Left renal cortex interstitium (tissue), 4 donors: ENCODE measurements at places on chromosomes 5 and 9. TPM values are rescaled to one million over a fixed set of nuclear protein-coding genes. Genes with fewer than 3 reads are reported as not detected.

DNA sequence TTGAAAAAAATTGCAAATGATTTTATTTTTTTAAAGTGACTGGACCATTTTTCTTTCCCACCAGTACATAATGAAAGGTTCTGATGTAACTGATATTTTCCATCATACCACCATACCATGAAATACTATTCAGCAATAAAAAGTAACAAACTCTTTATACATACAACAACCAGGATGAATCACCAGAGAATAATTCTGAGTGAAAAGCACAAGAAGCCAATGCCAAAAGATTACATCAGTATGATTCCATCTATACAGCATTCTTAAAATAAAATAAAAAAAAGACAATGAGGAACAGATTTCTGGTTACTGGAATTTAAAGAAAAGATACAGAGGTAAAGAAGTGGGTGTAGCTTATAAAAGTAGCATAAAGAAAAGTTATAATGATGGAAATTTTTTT, 423.7 kb upstream of the ST8SIA4 start:
- DNase-seq, result no peak

FGF10 gene
- polyA plus RNA-seq, result 10.4 TPM

DNA sequence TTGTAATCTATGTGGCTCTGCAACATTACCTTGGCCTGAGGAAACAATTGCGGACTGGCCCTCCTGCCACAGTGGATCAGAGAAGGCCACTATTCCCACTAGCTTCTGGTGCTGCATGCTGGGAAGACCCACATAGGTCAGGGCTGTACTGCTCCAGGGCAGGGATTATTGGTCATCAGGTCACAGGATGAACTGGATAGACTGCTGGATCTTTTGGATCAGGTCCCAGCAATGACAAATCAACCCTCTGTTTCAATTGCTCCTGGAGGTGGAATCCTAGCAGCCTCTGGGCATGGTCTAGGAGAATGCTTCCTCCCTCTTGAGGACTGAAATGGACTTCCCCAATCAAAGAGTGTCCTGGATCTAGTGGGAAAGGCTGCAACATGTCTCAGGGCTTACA, 66.7 kb upstream of the PHF24 start:
- DNase-seq, result no peak

DNA sequence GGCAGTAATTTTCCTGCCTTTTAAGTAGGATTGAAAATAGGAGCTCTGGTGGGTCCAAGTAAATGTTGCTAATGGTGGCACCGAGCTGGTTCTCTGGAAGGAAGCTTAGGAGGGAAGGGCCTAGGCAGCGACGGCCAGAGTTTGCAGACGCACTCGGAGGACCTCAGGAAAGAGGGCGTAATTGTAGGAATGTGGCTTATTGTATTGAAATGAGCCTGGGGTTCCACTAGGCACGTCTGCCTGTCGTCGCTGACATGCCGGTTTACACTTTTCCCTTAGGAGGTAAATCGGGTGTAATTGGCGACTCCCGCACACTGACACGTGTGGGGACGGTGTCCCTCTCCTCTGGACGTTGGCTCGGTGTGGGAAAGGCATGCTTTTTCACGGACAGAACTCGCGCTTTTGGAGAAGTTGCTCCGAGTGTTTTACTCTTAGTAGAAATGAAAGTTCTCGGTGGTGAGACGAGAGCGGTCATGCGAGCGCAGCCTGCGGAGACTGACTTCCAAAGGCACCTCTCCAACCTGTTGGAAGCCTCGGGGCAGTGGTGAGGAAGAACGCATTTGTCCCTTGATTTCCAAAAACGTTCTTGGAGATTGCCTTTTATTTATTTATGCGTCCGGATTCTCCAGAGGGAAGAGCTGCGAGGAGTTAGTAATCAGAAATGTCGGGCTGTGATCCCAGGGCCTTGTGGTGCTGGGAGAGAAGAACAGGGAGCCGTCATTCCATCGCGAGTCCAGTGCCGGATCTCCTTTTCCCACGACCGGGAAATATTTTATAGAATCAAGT, 1.3 kb downstream of the NR4A3 start:
- no peak for DNase-seq

SLC45A2 gene
- 0.82 TPM for polyA plus RNA-seq

WDR38 gene
- 0.31 TPM for polyA plus RNA-seq

DNA sequence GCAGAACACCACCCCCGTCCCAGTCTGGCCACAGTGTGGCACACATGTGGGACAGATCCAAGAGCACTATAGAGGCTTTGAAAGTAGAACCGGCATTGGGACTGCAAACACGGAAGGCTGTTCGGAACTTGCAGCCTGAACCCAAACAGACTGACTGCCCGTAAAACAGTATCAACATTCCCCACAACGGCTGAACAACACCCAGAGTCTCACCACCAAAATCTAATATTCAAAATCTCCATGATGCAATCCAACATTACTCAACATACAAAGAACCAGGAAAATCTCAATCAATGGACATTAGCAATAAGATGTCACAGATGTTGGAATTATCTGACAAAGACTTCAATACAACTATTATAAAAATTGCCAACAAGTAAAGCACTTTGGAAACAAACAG, 82.3 kb downstream of the ROR2 start:
- DNase-seq, result no peak

NOXA1 gene
- 4.3 TPM for polyA plus RNA-seq

DNA sequence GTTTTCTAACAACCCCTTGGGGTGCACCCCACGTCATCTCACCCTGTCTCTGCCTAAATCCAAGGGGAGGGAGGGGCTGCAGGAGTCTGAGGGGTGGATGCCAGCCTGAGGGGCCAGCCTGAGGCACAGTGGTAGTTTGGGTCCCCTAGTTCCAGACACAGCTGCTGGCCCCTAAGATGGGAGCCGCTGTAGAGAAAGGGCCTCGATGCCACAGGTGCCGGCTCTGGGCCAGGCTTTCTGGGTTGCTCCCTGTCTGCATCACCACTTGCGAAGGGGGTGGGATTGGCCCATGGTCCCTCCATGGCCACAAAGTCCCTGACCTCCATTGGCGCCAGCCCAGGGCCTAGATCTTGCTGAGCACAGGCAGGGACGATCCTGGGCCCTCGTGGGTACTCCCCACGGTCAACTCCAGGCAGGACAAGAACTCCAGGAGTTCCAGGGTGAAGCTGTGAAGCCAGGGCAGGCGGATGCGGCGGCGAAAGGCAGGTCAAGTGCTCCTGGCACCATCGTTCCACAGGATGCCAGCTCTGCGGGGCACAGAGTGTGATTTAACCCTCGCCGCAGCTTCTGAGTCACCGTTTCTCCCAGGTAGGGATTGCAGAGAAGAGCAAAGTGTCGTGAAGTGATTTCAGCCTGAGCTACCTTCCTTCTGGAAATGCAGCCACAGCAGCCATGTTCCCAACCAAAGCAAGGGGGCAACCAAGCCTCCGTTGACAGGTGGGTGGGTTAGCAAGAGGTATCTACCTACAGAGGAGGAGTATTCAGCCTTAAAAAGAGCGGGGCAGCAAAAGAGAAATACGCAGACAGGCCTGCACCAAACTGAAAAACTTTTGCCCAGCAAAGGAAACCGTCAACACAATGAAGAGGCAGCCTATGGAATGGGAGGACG, 41.6 kb upstream of the EXOC3 start:
- no peak for DNase-seq

- no peak for DNase-seq
Measured at GRCh38 chr5:34409373-34409772, 246.8 kb upstream of the RAI14 start.

MYOZ3 gene
- 6.2 TPM for polyA plus RNA-seq

GRCh38 chr9:121302341-121302740, 34.4 kb downstream of the GSN start:
- DNase-seq, result no peak
